ENCODE measurements at places on chromosomes 16 and 17.
A peak's percentile ranks its signal among the peaks of the same experiment; 100 is the strongest.

- DNase-seq, result peak; percentile 13
Measured at GRCh38 chr17:7404737-7405349, 946 bp upstream of the TMEM256 start.

DNA sequence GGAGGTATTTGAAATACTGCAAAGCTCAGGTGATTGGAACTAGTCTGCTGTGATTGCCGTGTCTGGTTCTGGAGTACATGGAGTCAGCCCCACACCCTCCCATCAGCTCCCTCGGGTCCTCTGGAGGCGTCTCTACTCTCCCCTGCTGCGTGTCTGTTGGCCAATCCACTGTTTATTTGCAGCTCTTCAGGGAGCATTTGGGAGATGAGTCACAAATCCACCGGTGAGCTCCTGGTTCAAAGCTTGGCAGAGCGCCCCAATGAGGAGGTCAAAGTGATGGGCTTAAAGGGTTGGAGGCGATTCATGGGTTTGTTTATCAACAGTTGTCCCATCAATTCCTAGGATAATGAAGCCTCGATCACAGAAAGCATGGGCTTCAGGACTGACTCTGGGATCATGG, 14.6 kb downstream of the CALB2 start:
- no peak for DNase-seq

GRCh38 chr17:41917679-41918313, 955 bp downstream of the ACLY start:
- peak; percentile 55 for DNase-seq

DNA sequence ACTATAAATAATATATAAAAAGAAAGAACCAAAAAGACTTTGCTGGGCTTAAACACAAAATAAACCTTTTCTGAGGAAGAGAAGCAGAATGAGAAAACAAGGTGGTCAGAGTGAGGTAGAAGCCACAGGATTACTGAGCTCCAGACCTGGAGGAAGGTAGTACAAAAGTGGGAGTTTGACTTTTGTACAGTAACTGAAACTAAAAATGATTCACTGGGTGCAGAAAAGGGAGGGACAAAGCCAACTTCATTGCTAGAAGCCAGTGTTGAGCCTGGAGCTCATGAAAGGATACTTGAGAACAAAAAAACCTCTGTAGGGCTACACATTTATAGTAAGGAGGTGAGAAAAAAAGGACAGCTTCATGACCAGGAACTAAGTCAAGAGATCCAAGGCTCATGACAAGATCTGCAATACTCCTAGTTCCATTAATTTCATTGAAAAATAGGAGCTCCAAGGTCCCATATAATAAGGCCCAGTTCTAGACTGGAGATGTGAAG, 45.5 kb downstream of the PKD1L3 start:
- no peak for DNase-seq

DNA sequence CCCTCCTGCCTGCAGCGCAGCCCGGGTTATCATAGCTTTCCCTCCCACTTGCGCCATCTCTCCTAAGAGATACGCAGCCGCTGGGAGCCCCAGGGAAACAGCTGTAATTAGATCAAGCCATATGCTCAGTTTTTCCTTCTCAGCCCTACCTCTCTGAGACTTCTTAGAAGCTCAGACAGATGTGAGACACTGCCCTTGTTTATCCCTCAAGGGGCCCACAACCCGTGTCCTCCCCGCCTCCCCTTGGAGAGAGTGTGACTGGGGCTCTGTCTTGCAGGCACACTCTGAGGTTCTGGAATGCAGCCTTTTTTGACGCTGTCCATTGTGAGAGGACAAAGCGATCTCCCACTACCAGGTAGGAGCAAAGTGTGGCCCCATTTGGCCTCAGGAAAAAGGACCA, 31.2 kb downstream of the CIBAR2 start:
- no peak for DNase-seq

DNA sequence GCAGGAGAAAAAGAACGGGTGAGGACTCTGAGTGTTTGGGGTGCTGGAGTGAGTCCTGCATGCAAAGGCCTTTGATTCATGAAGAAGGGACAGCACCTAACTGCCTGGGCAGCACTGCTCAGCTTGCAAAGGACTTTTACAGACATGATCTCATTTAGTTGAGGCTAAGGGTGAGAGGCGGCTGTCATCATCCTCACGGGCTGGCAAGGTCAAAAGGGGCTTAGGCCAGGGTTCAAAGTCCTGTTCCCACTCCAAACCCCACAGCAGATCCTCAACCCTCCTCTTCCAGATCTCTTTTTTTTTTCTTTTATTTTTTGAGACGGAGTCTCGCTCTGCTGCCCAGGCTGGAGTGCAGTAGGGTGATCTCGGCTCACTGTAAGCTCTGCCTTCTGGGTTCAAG, 4.8 kb downstream of the RHBDF2 start:
- DNase-seq, result no peak

DNA sequence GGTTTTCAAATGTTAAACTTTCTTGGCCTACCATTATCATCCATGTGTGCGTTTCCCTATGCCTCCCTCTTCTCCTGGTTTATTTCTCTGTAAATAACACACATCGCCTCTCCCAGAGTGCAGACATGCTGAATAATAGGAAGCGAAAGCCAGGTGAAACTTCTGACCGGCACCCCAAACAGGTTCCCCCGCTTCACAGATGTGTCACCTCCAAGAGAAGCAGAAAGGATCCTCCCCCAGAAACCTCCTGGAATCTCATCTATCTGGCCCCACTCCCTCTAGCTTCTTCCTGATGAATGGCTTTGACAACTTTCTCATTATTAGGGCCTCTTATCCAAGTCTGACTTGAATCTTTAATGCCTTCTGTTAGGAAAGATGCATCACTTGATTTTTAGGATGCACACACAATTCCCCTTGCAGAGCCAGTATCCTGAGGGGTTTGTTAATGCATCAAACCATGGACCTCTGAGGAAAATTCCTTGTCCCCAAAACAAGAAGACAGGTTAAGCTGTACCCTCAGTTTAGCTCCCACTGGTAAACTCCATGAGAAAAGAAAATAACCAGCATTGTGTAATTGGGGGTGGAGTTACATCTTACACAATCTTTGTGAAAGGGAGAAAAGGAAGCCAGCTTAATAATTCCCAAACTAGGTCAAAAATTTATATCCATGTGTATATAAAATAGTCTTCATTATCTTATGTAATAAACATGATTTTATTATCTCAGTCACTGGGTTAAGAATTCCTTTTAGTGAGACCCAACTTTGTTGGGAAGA, 20.1 kb upstream of the HYDIN start:
- DNase-seq, result no peak

GRCh38 chr16:88617268-88618031, 20.9 kb upstream of the IL17C start:
- DNase-seq, result no peak

DNA sequence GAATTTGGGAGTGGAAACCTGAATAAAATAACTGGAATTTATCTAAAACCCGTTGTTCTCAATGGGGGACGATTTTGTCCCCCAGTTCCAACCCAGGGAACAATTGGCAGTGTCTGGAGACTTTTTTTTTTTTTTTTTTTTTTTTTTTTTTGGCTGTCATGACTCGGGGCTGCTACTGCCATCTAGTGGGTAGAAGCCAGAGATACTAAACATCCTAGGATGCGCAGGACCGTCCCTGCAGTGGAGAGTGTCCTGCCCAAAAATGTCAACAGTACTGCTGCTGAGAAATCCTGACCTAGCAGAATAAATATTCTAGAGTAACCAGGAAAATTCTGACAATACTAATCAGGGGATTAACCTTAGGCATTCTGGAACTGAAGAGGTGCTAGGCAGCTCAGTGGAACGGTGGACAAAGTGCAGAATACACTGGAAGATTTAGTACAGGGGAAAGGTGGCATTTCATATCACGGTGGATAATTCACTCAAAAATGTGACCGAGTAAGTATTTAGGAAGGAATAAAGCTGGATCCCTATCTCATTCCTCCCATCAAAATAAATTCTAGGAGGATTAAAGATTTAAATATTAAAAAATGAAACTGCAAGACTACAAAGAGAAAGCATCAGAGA, 107.6 kb downstream of the SPECC1 start:
- peak; percentile 66 for DNase-seq

GRCh38 chr17:75853433-75853832, 1.7 kb downstream of the WBP2 start:
- DNase-seq, result no peak

DNA sequence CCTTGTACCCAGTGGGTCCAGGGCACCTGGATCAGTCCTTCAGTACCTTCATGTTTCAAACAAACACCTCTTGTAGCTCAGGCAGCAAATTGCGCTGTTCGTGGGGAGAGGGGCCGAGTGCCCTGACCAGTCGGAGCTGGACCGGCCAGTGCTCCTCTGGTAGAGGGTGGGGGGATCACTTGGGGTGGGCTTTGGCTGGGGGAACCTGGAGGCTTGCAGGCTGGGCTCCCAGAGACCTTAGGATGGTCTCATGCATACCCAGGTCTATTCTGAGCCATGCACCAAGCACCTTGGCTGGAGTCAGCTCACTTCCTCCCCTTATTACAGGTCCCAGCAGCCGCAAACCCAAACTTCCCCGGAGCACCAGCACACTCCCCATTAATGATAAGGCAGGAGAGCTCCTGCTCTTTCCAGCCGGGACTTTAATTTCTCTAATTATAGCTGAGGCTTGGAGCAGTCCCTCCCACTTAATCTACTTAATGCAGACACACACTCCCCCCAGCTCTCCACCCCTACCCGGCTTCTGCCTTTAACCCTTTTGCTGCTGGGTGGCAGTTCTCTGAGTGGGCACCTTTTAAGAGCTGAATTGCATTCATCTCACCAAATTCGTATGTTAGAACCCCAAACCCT, 26.3 kb upstream of the MGAT5B start:
- no peak for DNase-seq

- no peak for DNase-seq
Measured at GRCh38 chr17:65495122-65496055, 66.1 kb downstream of the AXIN2 start.

DNA sequence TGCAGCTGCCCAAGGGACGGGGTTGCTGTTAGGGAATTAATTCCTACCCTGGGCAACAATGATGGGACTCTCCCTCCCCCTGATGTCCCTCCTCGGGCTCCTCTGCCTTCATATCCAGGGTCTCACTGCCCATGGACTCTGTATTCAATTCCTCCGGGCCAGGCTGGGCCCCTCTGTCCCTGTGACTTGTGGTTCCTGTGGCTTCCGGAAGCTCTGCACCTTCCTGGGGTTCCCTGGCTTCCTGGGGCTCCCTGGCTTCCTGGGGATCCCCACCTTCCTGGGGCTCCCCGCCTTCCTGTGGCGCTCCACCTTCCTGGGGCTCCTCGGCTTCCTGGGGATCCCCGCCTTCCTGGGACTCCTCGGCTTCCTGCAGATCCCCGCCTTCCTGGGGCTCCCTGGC, 35.2 kb downstream of the SRL start:
- no peak for DNase-seq

DNA sequence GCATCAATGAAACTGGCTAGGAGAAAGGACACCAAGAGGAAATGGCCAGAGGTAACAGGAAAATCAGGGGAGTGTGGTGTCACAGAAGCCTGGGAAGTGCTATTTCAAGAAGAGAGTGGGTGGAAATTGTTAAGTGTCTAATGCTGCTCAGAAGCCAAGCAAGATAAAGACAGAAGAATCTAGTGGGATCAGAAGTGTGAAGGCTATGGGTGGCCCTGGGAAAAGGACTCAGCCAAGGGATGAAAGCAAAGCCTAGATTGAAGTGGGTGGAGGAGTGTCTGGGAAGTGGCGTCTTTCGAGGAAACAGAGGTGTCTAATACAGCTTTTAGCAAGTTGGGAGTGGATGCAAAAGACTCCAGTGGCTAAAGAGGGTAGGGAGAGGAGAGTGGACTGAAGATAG, 13.4 kb downstream of the PDZD9 start:
- DNase-seq, result no peak

GRCh38 chr17:11330006-11330405, 89.0 kb downstream of the SHISA6 start:
- no peak for DNase-seq

- DNase-seq, result no peak
Measured at GRCh38 chr17:66637491-66637890, 197.4 kb upstream of the CACNG5 start.

- no peak for DNase-seq
Measured at GRCh38 chr16:82750068-82750467, 123.3 kb downstream of the CDH13 start.

DNA sequence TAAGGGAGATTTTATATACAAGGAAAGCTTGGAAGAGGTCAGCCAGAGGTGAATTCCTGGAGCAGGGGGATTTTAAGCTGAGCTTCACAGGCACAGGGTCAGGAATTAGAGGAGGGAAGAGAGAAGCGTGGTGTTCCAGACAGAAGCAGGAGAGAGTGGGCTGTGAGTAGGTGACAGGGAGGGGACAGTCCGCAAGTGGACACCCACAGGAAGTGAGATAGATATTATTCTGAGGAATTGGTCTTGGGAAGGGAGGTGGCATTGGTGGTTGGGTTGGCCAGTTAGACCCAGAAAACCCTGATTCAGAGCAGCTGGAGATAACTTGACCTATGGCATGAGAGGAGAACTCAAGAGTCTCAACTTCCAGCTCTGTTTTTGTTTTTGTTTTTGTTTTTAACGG, 14.7 kb downstream of the PHB1 start:
- DNase-seq, result no peak

DNA sequence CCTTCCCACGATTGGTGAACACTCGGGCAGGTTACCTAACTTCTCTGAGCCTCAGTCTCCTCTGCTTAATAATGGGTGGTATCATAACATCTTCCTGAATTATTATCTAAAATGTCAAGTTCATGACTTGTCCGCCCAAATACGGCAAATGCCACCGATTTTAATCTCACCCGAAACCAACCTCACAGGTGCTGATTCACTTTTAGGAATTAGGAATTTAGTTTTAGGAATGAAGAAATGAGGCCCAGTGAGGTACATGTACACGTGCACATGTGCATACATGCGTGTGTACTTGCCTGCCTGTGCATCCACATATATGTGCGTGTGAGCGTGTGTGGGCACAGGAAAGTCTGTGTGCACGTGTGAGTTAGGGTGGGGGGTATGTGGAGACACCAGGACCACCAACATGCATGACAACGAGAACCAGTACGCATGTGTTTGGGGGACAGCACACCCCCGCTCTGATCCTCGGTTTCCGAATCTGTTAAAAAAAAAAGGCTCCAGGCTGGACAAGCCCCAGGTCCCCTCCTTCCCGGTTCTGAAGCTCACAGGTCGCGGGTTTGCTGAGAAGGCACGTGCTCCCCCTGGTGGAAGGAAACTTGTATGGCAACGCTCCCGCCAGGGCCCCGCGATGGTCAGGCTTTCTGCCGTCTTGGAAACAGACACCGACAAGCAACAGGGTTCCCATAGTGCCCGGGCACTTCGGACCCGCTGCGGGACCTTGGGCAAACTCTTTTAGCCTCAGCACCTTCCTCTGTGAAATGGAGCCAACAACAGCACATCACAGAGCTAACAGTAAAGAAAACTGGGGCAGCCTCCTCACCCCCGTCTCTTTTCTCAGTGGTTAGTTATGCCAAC, 219.2 kb downstream of the RBFOX3 start:
- DNase-seq, result peak; percentile 79

- peak; percentile 96 for DNase-seq
Measured at GRCh38 chr16:30903596-30903995, 7.2 kb downstream of the CTF1 start.

GRCh38 chr17:20924306-20924705, 118.5 kb downstream of the USP22 start:
- DNase-seq, result no peak

- peak; percentile 86 for DNase-seq
Measured at GRCh38 chr17:66468241-66469087, 166.1 kb downstream of the PRKCA start.

GRCh38 chr16:63312346-63312745, 1276.1 kb upstream of the CDH8 start:
- DNase-seq, result no peak
